ENCODE measurements at places on chromosomes 1 and 21.

GRCh38 chr1:162022626-162023025, 1.0 kb downstream of the OLFML2B start:
- no peak for DNase-seq

DNA sequence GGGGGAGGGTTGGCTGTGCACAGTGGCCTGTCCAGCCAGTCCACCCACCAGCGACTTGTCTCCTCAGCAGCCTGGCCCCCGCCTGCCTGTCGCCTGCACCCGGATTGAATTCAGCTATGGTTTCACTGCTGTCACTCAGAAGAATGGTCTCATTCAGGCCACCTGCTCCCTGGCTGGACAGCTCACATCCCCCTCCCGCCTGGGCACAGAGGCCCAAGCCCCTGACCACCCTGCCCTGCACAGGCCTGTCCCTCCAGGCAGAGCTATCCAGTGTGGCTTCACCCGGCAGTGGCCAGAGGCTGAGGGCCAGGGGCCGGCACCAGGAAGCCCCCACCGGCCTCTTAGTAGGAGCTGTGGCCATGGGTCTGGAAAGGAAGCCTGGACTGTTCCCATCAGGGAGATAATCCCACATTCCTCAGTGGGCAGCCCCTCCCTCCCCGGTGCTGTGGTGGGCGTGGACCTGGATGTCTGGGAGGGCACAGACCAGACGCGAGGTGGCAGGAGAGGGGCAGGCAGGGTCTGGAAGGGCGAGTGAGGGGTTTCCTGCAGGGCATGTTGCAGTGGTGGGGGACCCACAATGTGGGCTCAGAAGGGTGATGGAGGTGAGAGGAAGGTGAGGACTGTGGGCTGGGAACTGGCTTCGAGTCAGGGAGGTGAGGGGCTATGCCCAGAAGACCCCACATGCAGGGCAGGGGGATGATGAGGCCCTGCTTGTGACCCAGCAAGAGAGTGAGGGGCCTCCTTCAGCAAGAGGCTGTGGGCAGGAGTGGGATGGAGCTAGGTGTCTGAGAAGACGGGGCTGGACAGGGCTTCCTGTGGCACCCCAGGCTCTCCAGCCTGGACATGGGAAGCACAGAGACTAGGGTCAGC, 30.4 kb downstream of the WNT9A start:
- no peak for DNase-seq

DNA sequence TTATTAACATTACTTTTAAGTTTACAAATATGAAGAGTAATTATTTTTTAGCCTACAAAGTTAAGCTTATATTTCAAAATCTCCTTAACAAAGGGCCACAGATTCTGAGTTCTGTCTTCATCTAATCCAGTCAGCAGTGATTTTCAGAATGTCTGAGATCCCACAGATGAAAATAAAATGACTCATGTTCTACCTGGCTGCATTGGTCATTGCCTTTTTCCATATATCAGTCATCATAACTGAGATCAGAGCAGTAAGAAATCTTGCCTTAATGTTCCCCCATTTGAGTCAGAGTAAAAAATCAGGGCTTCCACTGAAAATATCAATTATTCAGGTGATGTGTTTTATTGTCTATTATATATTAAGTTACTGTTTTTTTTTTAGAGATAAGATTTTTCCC, 416.1 kb downstream of the MRPL39 start:
- no peak for DNase-seq

DNA sequence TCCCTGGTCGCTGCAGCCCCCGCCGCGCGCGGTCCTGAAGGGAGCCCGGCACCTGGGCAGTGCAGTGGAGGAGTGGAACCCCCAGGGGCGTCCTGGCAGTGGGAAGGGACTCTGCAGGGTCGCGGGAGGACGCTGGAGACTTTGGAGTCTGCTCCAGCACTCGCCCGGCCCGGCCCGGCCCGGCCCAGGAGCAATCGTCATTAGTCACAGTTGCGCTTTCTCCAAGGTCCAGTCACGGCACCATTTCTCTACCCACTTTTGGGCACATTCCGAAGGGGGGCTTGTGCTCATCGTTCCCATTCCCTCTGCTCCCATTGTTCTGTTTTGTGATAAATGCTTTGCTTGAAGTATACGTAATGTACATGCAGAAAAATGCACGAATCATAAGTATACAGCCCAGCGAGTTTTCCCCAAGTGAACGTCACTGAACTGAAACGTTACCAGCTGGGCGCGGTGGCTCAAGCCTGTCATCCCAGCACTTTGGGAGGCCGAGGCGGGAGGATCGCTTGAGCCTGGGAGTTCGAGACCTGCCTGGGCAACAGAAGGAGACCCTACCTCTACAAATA, 999 bp downstream of the THAP3 start:
- no peak for DNase-seq

GRCh38 chr1:176058686-176059085, 148.4 kb downstream of the COP1 start:
- no peak for DNase-seq

- no peak for DNase-seq
Observed at GRCh38 chr1:82299056-82299455, 498.3 kb downstream of the ADGRL2 start.
